ENCODE measurements at places on chromosomes 5 and 9.

- no peak for DNase-seq
Observed at GRCh38 chr5:143040622-143041021, 270.4 kb downstream of the ARHGAP26 start.

- DNase-seq = no peak
Observed at GRCh38 chr5:3740546-3741373, 145.1 kb downstream of the IRX1 start.

DNA sequence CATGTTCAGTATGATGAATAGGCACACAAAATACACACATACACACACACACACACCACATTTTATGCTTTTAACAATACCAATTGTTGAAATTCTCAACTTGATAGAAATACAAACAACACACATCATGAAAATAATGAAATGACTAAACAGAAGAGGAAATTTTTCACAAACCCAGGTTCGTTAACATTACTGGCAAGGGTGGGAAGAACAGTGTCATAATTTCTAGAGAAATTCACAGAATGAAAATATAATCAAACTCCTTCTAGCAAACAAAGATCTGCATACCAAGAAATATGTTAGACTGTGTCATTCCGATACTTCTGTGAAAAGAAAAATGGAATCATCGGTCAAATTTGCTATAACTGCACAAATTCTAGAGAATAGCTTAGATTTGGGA, 41.9 kb downstream of the ST8SIA4 start:
- DNase-seq = no peak

- DNase-seq = no peak
Observed at GRCh38 chr5:911601-912000, 18.9 kb downstream of the TRIP13 start.

GRCh38 chr5:51095486-51095885, 287.8 kb upstream of the ISL1 start:
- DNase-seq = no peak

DNA sequence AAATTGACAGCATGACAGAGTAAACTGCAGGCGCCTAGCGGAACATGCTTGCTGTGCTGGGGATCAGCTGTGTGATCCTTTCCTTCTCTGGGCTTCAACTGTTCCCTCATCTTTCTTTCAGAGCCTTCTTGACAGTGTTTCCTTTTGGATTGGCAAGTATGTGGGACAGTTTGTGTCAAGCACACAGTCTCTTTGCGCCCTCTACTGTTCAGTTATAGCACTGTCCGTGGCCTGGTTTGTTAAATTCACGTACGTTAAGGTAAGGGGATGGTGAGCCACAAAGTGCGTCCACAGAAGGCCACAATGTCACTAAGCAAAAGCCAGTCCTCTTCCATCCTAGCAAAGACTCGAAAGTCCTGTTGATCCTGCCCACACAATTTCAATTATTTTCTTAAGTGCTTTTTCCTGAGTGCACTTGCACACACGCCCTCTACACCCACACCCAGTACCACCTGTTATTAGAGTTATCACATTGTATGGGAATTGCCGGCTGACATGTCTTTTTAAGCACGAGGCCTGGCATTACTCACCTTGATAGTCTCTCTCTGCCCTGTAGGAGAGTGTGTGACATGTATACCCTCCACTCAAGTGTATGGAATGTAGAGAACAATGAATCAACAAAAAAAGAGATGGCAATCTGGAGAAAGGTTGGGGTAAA, 22.5 kb upstream of the PTPN3 start:
- no peak for DNase-seq

DNA sequence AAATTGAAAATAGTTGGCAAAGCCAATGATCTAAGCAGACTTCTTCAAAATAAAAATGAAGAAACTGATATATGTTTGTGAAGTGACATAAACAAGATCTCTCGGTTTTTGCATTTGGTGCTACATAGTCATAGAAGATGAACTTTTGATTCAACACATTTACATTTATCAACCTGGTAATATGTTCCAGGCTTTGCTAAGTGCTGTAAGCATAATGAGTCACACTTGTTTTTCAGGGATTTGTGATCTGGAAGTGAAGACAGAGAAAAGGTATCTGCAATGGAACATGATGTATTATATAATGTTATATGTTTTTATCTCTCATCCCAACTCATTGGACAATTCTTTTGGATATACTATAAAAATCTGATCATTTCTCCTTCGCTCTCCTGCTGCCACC, 801.4 kb downstream of the BRINP1 start:
- DNase-seq = no peak

DNA sequence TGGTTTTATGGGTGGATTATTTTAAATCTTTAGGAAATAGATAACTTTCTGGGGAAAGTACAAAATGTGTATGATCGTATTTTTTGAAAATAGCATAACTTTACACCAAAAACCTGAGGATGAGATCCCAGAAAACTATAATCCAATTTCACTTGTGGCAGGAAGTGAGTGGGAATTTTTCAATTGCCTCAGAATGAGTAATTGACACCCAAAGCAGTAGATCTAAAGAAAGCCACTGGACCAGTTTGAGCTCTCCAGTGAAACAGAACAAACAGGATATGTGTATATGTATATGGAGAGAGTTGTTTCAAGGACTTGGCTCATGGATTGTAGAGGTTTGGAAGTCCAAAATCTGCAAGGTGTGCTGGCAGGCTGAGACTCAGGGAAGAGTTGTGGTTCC, 109.2 kb upstream of the SHB start:
- DNase-seq = no peak

GRCh38 chr5:90434116-90434714, 24.7 kb upstream of the CETN3 start:
- peak; percentile 13 for DNase-seq

- DNase-seq = no peak
Observed at GRCh38 chr5:103013933-103014552, 105.9 kb downstream of the GIN1 start.

GRCh38 chr5:83510260-83510659, 38.7 kb downstream of the VCAN start:
- DNase-seq = no peak

DNA sequence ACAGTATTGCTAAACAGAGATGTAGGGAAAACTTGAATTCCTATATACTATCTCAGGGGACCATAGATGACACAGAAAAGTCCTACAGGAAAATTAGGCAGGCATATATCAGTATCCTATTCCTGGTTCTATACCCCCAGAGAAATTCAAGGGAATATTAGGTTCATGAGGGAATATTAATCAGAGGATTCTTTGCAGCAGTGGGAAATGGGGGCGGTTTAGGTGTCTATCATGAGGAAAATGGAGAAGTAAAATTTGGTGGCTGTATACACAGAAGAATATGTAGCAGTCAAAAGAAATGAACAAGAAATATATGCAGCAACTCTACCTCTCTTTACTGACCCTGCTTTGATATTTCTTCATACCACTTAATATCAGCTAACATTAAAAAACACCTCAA, 20.0 kb downstream of the SPTLC1 start:
- no peak for DNase-seq

GRCh38 chr5:71600783-71601182, 13.6 kb downstream of the MCCC2 start:
- DNase-seq = no peak

- no peak for DNase-seq
Observed at GRCh38 chr5:78895616-78896015, 89.5 kb downstream of the ARSB start.

DNA sequence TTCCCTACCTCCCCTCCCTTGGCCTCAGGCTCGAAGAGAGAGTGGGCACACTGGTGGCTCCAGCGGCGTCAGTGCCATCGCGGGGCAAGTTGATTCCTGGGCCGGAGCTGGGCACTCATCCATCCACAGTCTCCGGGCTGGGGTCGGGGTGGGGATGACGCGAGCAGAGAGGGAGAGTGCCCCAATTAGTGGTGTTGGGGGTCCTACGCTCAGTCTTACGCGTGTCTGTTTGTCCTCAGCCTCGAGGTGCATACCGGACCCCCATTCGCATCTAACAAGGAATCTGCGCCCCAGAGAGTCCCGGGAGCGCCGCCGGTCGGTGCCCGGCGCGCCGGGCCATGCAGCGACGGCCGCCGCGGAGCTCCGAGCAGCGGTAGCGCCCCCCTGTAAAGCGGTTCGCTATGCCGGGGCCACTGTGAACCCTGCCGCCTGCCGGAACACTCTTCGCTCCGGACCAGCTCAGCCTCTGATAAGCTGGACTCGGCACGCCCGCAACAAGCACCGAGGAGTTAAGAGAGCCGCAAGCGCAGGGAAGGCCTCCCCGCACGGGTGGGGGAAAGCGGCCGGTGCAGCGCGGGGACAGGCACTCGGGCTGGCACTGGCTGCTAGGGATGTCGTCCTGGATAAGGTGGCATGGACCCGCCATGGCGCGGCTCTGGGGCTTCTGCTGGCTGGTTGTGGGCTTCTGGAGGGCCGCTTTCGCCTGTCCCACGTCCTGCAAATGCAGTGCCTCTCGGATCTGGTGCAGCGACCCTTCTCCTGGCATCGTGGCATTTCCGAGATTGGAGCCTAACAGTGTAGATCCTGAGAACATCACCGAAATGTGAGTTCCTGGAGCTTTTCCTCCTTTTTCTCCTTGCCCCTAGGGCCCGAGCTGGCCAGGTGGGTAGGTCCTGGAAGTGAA, 861 bp downstream of the NTRK2 start:
- DNase-seq = no peak

DNA sequence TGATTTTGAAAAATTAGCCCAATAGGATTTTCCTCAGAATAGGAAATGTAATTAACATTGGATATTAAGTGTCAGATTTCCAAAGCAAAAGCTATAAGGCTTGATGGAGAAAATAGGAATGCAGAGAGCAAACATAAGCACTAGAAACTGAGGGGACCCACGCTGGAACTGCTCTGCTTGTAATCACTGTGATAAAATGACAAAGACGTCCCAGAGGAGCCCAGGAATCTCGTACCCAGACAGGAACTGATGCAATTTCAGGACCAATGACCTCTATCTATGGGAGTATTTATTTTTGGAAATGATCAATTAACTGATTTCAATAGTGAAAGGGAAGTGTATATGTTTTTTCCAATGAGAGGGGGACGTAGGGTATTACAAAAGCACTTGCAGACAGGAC, 714.5 kb upstream of the WWC1 start:
- DNase-seq = no peak

DNA sequence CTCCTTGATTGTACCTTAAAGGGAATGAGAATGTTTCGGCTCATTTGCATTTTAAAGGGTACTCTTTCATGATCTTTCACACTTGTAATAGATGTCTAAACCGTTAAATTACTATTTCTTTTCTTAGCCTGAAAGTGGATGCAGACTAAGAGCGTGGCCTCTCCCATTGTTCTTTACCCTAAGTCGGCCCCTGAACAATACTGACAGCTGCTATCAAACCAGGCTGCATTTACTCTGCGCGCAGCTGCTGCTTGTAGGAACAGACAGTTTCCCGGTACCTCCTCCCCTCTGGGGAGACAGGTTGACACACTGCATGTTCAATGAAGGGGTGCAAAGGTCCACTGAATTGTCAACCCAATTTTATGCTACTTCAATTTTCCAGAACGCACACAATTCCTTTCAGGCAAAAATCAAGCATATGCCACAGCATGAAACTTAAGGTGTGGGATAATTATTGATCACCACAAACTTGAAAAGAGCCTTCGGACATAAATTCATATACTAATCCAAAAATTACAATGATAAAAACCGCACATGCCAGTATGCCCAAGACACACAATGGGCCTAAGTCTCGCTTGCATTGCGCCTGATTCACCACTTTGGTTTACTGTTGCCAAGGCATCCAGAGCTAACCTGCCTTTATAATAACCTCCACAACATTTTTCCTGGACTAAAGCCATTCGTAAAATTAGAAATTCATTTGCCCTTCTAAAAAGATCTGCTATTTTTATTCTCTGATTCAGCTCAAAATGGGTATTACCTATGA, 39.7 kb downstream of the TLE1 start:
- no peak for DNase-seq

GRCh38 chr5:73638344-73639095, 12.5 kb downstream of the ARHGEF28 start:
- no peak for DNase-seq

DNA sequence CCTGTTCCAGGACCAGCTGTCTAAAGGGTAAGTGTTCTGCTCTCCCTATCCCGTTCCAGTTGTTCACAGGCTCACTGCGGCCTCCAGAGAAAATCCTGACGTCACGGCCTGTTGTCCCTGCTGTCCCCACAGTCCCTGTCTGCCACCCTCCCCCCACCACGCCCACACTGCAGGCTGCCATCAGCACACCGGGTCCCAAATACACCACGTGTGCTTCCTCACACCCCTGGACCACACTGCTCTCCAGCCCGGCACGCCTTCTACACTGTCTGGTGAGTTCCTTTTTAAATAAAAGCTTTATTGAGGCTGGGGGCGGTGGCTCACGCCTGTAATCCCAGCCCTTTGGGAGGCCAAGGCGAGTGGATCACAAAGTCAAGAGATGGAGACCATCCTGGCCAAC, 88.3 kb upstream of the RUFY1 start:
- DNase-seq = no peak

- DNase-seq = no peak
Observed at GRCh38 chr5:66708368-66708767, 112.2 kb downstream of the MAST4 start.

DNA sequence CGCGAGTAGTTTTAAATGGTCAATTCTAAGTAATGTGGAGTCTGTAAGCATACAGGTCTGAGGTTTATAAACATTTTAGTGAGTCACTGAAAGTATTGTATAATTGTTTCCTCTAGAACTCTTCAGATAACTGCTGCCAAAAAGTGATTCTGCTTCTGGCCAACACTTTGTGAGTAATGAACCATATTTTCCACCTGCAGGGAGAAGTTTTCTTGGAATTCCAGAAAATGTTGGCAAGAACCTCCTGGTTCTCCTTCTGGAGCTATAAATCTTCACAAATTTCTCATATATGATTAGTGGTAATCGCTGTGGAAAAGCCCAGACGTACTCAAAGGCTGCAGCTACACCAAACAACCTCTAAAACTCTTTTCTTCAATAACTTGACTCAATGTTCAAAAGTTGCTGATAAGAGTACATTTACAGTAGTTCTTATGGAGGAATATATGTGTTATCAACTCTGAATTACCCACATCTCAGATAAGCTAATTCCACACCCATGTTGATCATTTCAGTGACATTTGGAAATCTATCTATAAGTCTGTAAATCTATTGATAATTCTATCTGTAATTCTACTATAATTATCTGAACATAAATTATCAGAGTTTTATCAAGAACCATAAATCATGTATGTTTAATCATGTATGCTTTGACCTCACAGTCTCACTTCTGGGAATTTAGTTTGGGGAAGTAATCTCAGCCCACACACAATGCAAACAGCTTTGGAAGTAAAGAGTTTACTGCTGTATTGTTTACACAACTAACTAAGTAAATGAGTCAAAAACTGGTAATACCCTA, 74.1 kb downstream of the FNBP1 start:
- peak; percentile 12 for DNase-seq

- DNase-seq = no peak
Observed at GRCh38 chr9:106277966-106278365, 583.6 kb downstream of the TMEM38B start.
